Heart right ventricle (tissue), 16 donors: ENCODE measurements at places on chromosomes 6 and 20. TPM values are rescaled to one million over a fixed set of nuclear protein-coding genes. Genes with fewer than 3 reads are reported as not detected.

- no peak for DNase-seq
These were observed 57.0 kb downstream of the CAP2 start for GRCh38 chr6:17450397-17450796.

DNA sequence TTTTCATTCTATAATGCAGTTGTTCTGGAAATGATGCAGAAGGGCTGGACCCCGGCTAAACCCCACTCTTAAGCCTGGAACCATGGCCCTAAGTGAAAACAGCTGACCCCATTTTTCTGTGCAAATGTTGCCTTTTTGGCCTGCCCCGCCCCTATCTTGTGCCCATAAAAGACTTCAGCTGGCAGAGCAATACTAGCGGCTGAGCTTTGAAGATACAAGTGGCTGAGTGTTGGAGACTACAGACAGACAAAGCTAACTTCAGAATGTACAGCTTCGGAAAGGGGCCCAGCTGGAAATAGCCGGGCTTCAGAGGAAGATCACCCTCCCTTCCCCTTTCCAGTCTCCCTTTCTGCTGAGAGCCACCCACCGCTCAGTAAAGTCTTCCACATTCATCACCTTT lies 258.6 kb upstream of the SPTLC3 start:
- DNase-seq = no peak

DNA sequence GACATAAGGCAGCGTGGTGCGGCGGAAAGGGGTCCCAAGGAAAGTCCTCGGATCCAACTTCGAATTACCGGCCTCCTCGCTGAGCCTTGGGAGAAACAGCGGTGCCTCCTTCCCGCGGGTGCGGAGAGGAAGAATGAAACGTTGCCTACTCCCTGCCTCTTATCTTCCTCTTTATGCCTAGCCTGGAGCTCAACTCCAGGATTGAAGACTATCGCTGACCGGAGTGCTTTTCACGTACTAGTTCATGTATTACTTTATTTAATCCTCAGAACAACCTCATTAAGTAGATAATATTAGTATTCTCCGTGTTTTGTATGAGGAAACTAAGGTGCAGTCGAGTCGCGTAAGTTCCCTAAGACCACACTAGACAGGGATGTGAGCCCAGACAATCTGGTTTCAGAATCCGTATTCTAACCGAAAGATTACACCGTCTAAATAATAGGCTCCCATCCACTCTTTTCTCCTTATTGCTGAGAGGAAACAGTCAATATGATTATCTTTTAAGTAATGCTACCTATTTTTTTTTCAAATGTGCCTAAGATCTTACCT lies 793 bp upstream of the PDSS2 start:
- no peak for DNase-seq

- no peak for DNase-seq
These were observed 30.0 kb upstream of the ZBP1 start for GRCh38 chr20:57650266-57650665.

GRCh38 chr20:50297498-50298376 lies 107.1 kb downstream of the CEBPB start:
- no peak for DNase-seq

GRCh38 chr6:26195924-26196845 lies 109.0 kb downstream of the HFE start:
- no peak for DNase-seq

DNA sequence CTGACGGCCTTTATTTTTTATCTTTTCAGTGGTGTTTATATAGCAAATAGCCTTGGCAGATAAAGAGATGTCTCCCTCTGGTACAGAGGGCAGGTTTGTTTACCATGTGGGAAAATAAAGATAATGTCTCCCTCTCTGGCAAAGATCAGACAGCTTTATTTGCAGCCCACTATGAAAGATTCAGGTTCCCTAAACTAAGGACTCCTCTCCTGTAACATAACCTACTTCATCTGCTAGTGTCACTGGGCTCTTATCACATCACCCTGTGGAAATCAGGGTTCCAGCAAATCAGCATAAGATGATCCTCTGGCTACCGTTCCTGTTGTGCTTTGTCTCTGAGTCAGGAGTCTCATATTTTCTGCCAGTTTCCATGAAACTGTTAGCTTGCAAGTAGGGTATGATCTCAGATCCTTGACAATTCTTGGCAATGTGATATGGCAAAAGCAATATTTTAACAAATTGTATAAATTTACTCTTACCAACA lies 3.1 kb downstream of the FBXL4 start:
- no peak for DNase-seq

GRCh38 chr20:50844430-50845100 lies 49.7 kb downstream of the BCAS4 start:
- DNase-seq = no peak

The HLA-DRB1 gene
- polyA plus RNA-seq = 28.8 TPM

The CNR1 gene
- 1.3 TPM for polyA plus RNA-seq

The RIPOR2 gene
- polyA plus RNA-seq = 1.2 TPM

The SOX4 gene
- polyA plus RNA-seq = 2.6 TPM

The EMILIN3 gene
- 6.4 TPM for polyA plus RNA-seq
